ENCODE measurements at places on chromosomes 11 and 22.

DNA sequence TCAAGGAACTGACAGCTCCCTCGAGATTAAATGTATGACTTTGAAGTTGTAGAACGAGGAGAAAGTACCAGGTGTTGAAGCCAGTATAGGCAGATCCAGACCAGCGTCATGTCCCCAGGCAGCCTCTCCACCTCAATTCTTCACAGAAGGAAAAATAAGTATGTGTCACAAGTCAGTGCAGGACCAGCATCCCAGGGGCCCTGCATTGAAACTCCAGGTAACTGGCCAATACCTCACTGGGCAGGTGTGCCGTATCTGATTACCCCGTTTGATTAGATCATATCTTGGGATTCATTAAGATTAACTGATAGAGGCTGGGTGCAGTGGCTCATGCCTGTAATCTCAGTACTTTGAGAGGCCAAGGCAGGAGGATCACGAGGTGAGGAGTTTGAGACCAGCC lies 466.7 kb upstream of the B3GAT1 start:
- peak; percentile 32 for DNase-seq

- no peak for DNase-seq
Measured at GRCh38 chr22:17943533-17944249, 80.7 kb downstream of the MICAL3 start.

- no peak for DNase-seq
Measured at GRCh38 chr11:27786331-27786730, 86.1 kb upstream of the BDNF start.

GRCh38 chr11:124627546-124627945 lies 4.9 kb downstream of the TBRG1 start:
- DNase-seq: no peak

DNA sequence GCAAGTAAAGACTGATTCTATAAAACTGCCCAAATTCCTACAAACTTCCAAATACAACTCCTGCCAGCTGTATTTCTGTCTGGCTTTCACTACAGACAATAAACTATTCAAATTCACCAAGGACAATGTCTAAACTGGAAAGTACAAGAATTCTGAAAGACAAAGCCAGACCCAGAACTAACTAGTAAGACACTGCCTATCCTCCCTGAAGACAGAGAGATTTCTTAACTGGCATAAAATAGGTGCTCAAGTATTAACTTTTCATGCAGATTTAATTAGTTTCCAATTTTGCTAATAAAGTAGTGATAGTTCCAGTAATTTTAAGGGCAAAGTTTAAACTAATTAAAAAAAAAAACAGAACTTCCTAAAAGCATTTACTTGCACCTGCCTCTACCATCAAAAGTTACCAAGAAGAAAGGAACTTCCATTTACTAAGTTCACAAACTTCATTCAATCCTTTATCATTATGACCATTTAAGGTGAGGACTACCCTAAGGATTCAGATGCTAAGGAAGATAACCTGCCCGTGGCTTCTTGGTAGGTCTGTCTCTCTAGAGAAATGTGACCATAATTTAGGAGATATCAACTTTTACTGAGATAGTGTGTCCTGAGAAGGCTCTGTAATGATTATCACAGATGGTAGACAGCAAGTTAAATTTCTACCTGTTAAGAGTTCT lies 45.2 kb downstream of the CELF1 start:
- no peak for DNase-seq

DNA sequence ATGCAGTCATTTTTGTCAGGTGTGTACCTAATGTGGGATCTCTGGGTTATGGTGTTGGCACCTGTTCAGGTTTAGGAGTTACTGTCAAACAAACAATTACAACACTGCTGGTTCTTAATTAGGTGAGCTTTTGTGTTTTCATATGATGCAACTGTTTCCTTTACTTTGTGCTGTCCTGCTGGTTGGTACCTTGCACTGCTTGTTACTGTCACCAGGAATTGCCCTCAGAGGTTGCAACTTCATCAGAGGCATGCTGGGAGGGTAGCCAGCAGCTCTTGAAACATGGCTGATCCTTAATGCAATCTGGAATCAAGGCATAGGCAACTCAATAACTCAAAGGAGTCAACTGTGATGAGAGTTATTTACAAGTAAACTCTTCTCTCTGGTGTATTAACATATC lies 400.3 kb downstream of the MIAT start:
- DNase-seq: no peak

DNA sequence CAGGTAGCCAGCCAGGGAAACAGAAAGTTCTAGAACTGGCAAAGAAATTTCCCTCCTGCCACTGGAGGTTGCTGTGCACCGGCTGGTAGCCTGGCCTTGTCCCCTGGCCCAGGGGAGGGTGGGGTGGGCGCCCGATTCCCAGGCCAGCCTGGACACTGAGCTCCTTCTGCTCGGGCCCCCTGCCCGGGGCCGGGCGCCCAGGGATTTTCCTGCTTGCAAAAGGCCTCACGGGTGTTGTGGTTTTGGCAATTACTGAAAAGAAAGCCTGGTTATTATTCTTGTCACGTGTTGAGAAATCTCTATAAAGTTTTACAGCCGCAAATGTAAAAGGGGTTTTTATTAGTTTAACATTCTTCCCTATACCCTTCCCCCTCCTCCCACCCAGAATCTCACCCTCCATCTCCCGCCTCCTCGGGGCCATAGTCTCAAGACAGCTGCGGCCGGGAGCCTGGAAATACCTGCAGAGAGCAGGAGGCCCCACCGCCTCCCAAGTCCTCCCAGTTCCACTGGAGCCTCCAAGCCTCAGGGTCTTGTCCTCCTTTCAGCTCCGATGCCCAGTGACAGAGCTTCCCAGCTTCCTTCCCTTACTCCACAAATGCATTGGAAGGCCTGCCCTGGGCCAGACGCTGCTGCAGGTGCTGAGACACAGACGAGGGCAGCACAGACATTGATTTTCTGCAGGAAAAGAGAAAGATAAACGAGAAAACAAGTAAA lies 1515.6 kb downstream of the TBC1D22A start:
- DNase-seq: no peak

DNA sequence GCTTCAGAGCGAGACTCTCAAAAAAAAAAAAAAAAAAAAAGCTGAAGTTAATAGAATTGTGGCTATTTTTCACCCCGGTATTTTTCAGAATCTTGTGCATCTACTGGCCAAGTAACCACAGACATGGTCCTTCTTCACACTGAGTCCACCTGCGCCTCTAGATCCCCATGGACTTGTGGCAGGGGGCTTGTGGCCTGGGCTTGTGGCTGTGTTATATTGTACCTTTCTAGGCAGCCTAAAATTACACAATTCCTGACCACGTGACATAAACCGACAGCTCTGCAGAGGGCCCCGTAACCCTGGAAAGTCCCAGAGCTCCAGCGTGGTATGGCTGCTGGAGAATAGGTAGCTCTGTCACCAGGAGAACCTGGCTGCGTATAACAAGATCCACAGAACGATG lies 10.9 kb upstream of the NAALADL1 start:
- no peak for DNase-seq

DNA sequence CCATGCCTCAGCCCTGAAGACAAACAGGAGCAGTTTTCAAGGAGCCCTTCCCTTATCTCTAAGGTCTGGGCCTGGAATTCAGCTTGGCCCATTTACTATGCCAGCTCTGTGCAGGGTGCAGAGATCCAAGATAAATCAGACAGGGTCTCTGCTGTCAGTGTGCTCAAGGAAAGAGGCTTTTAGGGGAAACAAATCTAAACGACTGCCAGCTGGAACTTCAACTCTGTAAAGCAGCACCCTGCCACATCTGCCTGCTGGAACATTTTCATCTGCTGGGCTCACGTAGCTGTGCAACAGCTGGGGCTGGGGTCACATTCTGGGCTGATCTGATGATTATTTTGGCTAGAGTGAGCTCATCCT lies 19.8 kb upstream of the EHF start:
- DNase-seq: no peak

DNA sequence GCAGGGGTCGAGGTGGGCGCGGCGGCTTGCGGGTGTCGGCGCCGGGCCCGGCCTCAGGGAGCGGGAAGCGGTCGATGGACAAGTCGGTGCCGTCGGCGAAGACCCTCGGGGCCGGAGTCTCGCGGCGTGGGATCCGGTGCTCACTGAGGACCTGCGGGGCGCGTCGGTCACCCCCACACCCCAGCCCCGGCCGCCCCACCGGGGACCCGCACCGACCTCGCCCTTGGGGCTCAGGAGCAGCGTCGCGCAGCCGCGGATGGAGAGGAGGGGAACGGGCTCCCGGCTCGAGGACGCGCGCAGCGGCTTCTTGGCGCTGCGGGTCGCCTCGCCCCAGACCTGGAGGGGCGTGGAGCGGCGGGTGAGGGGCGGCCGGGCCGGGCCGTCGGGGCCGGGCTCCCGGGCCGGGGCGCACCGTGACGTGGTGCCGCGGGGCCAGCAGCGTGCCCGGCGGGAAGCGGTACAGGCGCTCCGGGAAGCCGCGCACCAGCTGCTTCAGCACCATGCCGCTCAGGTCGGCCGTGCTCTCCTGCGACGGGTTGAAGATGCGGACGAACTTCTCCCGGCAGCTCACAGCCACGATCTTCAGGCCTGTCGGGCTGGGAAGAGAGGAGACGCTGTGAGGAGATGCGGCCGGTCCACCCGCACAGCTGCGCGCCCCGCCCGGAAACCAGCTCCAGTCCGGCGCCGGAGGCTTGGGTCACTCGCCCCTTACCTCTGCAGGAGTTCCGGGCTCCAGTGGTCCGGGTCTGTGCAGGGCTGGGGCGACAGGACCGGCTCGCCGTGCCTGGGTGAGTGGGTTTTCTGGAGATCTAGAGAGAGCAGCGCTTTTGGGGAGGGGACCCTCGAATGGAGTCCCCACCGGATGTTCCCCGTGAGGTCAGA lies 4.5 kb downstream of the LMNTD2 start:
- no peak for DNase-seq

DNA sequence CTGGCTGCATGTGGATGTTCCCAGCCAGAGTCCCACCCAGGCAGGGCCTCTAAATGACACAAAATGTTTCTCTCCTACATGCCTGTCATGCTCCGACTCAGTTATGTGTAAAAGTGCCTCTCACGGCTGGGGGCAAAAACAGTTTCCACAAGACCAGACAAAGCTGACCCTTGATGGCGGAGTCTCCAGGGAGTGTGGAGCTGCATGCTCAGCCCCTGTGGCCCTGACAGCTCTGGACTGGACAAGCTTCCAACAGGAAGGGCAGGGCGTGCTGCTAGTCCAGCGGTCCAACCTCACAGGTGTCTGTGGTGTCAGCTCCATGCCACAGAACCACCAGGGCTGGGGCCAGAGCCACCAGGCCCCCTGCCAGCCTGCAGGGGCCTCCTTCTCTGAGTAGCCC lies 149.6 kb downstream of the CRYBB2 start:
- DNase-seq: no peak

DNA sequence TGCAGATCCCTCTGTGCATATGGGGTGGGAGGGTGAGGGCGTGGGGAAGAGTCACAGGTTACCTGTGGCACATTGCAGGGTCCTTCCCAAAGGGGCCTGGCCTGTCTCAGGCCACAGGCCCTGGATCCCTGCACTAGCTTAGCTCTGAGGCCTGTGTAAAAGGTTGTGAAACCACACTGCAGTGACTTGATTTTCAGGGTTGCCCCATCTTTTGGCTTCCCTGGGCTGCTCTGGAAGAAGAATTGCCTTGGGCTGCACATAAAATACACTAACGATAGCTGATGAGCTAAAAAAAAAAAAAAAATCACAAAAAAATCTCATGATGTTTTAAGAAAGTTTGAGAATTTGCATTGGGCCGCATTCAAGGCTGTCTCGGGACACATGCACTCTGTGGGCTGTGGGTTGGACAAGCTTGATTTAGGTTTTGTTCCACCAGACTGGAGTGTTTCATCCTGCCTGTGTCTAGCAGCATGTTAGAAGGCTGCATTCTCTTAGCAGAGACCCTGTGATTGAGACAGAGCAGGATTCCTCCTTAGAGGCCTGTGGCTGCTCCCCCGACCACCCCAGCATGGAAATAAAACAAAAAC lies 35.9 kb upstream of the TREH start:
- no peak for DNase-seq

GRCh38 chr11:33670250-33671011 lies 30.2 kb downstream of the C11orf91 start:
- DNase-seq: no peak

- DNase-seq: no peak
Measured at GRCh38 chr22:42611051-42611450, 3.6 kb downstream of the POLDIP3 start.

GRCh38 chr22:30863081-30863833 lies 105.3 kb downstream of the MORC2 start:
- DNase-seq: peak; percentile 58

DNA sequence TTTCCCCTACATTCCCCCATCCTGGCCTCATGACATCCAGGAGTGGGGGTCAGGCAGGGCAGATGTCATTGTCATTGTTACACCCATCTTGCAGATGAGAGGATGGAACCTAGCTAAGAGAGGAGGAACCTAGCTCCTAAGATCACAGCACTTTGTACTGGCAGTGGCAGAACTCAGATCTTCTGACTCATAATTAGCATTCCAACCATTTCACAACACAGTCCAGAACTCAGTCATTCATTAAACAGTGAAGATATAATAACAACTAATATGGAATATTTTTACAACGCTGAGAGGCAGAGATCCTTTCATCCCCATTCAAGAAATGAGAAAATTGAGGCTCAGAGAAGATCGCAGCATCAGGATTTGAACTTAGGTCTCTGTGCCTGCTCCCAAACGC lies 127.8 kb downstream of the CHST1 start:
- no peak for DNase-seq

GRCh38 chr22:41094041-41094593 lies 1.7 kb downstream of the EP300 start:
- DNase-seq: no peak

DNA sequence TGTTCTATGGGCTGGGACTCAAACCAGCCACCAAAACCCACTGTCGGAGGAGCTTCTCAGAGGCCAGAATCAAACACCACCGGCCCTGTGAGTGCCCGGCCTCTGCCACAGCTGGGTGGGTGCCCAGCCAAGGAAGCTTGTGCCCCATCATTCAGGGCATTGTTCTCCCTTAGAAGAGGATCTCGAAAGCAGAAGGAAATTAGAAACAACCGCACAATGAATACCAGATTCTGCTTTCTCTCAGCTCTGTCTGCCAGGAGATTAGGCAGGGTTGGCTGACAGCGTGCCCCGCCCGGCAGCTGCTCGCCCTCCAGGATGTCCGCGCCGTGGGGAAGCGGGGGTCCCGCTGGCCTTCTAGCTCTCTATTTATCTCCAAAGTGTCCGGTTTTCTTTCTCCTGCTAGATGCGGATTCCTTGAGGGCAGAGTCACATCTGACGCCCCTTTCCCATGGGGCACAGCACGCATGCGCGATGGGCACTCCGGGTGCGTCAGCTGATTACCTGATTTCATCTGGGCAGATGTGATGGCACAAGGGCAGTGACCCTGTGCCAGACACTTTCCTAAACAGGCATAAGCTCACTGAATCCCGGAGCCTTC lies 25.5 kb downstream of the SCGB1A1 start:
- DNase-seq: no peak

GRCh38 chr22:50326225-50326955 lies 422 bp downstream of the DENND6B start:
- DNase-seq: no peak

DNA sequence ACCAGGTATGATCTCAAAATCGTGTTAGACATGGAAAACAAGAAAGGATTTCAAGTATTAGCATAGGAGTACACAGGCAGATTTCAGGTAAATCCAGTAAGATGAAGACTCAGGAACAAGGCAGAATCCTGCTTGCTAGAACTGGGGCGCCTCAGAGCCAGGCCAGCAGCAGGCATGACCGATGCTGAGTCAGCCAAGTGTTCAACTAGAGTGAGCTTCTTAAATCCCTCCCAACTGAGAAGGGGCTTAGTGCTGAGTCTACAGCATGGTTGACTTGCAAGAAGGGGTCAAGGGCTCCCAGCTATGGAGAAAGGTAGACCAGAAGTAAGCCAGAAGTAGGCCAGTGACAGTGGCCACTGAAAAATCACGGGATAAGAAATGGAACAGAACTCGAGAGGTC lies 12.4 kb downstream of the GRAP2 start:
- no peak for DNase-seq

Measured in type B pancreatic cell (in vitro differentiated cells).